ENCODE measurements at places on chromosomes 7 and 10. TPM values are rescaled to one million over a fixed set of nuclear protein-coding genes. Genes with fewer than 3 reads are reported as not detected.

The MBLAC1 gene
- 2.1 TPM for total RNA-seq

The IDI2 gene
- not detected for total RNA-seq

The CNTNAP2 gene
- total RNA-seq = 0.95 TPM

The CCL24 gene
- 2.2 TPM for total RNA-seq

The DNAJC12 gene
- 0.76 TPM for total RNA-seq

The LRIT2 gene
- total RNA-seq = not detected

The EN2 gene
- not detected for total RNA-seq

The TMEM213 gene
- total RNA-seq = not detected

The VSTM2A gene
- total RNA-seq = not detected

The LDB3 gene
- total RNA-seq = 0.44 TPM

DNA sequence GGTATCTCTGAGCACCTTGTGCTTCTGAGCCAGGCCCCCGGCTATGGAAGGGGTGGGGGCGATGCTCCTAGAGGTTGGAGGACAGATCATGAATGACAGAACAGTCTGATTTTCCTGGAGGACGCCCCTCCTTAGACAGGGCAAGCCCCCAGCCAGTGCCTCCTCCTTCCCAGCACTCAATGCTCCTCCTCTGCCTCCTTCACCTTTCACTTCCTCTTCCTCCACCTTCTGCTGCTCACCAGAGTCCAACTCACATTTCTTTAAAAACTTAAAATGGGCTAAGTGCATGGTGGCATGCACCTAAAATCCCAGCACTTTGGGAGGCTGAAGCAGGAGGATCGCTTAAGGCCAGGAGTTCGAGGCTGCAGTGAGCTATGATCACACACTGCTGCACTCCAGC lies 71.1 kb upstream of the CUX1 start:
- H3K27ac ChIP-seq = no peak overlapping the region
- peaks cover 9% of the 10 kb centered on the region for H3K4me1 ChIP-seq
- H3K27me3 ChIP-seq = no peaks in the 10 kb centered on the region
- DNase-seq = no peak
- H3K36me3 ChIP-seq = no peaks in the 10 kb centered on the region

- no peak overlapping the region for H3K4me3 ChIP-seq
- H3K27me3 ChIP-seq = no peaks in the 10 kb centered on the region
- no peaks in the 10 kb centered on the region for H3K36me3 ChIP-seq
Measured at GRCh38 chr7:21722371-21722770, 179.5 kb downstream of the DNAH11 start.

GRCh38 chr7:107917763-107918651 lies 27.0 kb downstream of the DLD start:
- H3K36me3 ChIP-seq = peaks cover 19% of the 10 kb centered on the region
- H3K27ac ChIP-seq = no peak overlapping the region
- H3K4me1 ChIP-seq = no peaks in the 10 kb centered on the region
- no peaks in the 10 kb centered on the region for H3K27me3 ChIP-seq
- H3K4me3 ChIP-seq = no peak overlapping the region

DNA sequence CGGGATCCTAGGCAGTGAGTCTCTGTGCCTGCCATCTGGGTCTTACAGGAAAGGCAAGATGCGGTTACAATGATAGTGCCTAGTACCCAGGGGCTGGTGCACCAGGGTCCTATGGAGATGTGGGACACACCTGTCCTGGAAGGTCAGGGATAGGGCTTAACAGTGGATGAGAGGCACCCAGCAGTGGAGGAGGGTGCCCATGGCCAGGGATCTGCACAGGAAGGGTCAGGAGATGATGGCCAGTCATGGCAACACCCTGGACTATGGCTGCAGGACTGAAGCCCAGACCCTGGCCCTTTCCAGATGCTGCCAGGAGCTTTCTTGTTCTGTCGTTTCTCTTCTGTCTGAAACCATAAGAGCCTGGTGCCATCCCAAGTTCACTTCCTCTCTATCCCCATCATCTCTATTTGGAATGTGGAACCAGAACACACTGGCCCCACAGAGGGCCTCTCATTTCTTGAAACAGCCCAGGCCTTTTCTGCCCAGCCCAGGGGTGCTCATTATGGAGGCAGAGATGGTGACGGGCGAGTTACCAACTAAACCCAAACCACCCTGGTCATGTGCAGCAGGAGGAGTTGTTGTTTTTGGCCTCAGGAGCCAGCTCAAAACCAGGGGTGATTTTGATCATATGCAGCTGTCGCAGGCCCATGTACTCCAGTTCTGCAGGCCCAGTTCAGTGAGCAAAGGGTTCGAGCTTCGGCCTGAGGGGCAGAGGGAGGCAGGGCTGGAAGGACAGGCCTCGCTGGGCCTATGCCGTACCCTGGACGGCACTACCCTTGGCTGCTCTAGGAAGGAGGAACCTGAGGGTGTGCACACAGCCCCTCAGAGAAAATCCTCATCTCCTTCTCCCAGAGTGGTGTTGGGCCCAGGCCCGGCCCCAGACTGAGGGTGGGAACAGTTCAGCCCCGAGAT lies 52.6 kb upstream of the GDF10 start:
- no peaks in the 10 kb centered on the region for H3K4me1 ChIP-seq
- no peak overlapping the region for H3K4me3 ChIP-seq
- H3K27ac ChIP-seq = no peak overlapping the region
- H3K27me3 ChIP-seq = no peaks in the 10 kb centered on the region
- no peak for DNase-seq
- no peaks in the 10 kb centered on the region for H3K36me3 ChIP-seq

GRCh38 chr7:12731214-12731656 lies 43.8 kb downstream of the ARL4A start:
- DNase-seq = no peak
- H3K4me1 ChIP-seq = peaks cover 36% of the 10 kb centered on the region
- H3K36me3 ChIP-seq = no peaks in the 10 kb centered on the region
- peak overlapping the region; percentile 53 for H3K27ac ChIP-seq
- H3K4me3 ChIP-seq = no peak overlapping the region
- H3K27me3 ChIP-seq = no peaks in the 10 kb centered on the region

- H3K4me1 ChIP-seq = peaks cover 14% of the 10 kb centered on the region
- no peak overlapping the region for H3K4me3 ChIP-seq
- no peaks in the 10 kb centered on the region for H3K36me3 ChIP-seq
- no peak for DNase-seq
- H3K27me3 ChIP-seq = no peaks in the 10 kb centered on the region
Measured at GRCh38 chr10:1402816-1403507, 334.4 kb downstream of the ADARB2 start.

- DNase-seq = no peak
- no peaks in the 10 kb centered on the region for H3K36me3 ChIP-seq
- H3K27me3 ChIP-seq = no peaks in the 10 kb centered on the region
- H3K4me3 ChIP-seq = no peak overlapping the region
Measured at GRCh38 chr7:37730501-37730900, 46.9 kb downstream of the GPR141 start.

- H3K27me3 ChIP-seq = no peaks in the 10 kb centered on the region
- no peaks in the 10 kb centered on the region for H3K36me3 ChIP-seq
Measured at GRCh38 chr10:14616955-14617730, 157.6 kb downstream of the FAM107B start.

- no peak overlapping the region for H3K27ac ChIP-seq
- DNase-seq = no peak
- no peak overlapping the region for H3K4me3 ChIP-seq
Measured at GRCh38 chr7:3950249-3950648, 649.2 kb downstream of the SDK1 start.

DNA sequence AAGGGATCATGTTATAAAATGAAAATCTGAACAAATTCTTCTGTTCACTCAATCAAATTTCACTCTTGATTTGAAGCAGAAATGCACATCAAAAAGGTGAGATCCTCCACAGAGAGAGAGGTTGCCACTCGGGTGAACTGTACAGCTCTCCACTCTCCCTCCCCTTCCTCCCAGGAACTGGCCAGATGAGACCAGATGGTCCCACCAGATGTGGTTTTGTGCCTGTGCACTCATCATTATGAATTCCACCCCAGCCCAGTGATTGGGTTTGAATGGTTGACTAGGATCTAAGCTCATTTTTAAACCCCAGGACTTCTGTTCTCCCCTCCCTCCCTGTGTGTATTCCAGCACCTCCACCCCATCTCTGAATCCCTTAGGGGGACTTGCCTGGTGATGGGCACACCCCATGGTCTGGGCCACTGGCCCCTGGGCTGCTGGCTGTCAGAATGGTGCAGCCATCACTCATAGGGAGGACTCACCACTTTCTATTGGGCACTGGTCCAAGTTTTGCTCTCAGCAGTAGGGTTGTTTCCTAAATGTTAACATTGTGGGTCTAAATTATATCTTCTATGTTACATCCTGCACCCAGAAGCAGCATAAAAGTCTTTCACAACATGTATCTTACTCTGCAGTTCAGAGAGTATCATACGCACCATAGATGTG lies 393.1 kb downstream of the TNS3 start:
- DNase-seq = no peak
- no peak overlapping the region for H3K27ac ChIP-seq
- no peaks in the 10 kb centered on the region for H3K27me3 ChIP-seq
- no peaks in the 10 kb centered on the region for H3K4me1 ChIP-seq
- H3K4me3 ChIP-seq = no peak overlapping the region

GRCh38 chr7:100486111-100486636 lies 2.4 kb downstream of the NYAP1 start:
- H3K27me3 ChIP-seq = no peaks in the 10 kb centered on the region
- H3K4me3 ChIP-seq = no peak overlapping the region
- no peaks in the 10 kb centered on the region for H3K36me3 ChIP-seq
- peaks cover 7% of the 10 kb centered on the region for H3K4me1 ChIP-seq
- DNase-seq = no peak
- peak overlapping the region; percentile 9 for H3K27ac ChIP-seq

- peaks cover 56% of the 10 kb centered on the region for H3K4me1 ChIP-seq
- no peak for DNase-seq
- H3K27me3 ChIP-seq = no peaks in the 10 kb centered on the region
- no peaks in the 10 kb centered on the region for H3K36me3 ChIP-seq
Measured at GRCh38 chr10:74867351-74867750, 41.0 kb downstream of the KAT6B start.

GRCh38 chr10:5453749-5454489 lies 41.6 kb downstream of the NET1 start:
- H3K27me3 ChIP-seq = no peaks in the 10 kb centered on the region
- no peak overlapping the region for H3K27ac ChIP-seq
- no peak overlapping the region for H3K4me3 ChIP-seq

DNA sequence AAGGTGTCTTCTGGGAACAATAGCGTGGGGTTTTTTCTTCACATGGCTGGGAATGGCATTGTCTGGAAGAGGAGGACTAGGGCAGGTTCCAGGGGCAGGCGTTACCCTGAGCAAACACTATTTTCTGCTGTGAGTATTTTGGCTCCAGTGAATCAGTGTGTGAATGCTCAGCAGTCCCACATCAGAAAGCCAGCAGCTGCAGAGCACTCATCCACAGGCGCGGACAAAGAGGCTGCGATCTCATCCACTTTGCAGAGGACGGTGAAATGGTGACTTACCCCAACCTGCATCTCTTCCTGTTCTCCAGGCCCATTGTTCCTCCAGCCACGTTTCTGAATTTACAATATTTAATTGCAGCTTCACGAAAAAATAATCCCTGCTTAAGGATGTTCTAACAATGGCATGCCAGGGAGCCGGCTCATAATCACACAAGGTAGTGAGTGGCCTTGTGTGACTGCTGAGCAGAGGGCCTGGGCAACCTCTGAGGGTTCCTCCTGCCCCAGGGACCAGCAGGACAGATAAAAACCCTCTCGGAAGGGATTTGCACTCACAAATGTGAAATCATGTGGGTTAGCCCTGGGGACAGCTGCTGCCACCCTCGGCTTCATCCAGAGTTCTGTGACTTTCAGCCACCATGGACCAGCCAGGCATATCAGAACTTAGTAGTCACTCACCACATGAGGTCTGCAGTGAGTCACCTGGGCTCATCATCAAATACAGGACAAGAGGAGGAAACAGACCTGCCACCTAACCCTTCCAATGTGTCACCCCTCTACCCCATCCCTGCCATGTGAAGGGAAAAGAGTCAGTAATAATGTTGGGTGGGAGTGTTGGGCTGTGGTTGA lies 65.0 kb upstream of the EN2 start:
- H3K27me3 ChIP-seq = no peaks in the 10 kb centered on the region
- H3K4me3 ChIP-seq = no peak overlapping the region
- no peaks in the 10 kb centered on the region for H3K4me1 ChIP-seq
- H3K36me3 ChIP-seq = no peaks in the 10 kb centered on the region

DNA sequence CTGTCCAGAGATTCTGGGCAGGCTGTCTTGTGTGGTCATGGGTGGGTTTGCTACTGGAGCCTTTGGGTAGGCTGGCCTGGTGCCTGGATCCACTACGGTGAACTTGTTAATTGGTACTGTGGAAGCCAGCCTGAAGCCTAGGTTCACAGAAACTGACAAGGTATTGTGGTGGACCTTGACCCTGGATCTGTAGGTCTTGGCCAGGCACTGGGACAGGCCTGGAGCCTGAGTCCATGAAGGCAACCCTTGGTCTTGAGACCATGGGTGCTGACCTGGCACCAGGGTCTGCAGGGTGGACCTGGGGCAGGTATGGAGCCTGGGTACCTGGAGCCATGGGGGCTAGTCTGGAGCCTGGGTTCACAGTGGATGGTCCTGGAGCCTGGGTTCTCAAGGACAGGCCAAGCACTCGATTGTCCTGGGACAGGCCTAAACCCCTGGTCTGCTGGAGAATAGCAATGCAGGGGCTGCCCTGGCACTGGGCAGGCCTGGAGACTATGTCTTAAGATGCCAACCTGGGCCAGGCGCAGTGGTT lies 85.8 kb downstream of the CCDC3 start:
- no peaks in the 10 kb centered on the region for H3K36me3 ChIP-seq
- no peak for DNase-seq
- no peak overlapping the region for H3K4me3 ChIP-seq
- no peaks in the 10 kb centered on the region for H3K27me3 ChIP-seq
- peaks cover 4% of the 10 kb centered on the region for H3K4me1 ChIP-seq

DNA sequence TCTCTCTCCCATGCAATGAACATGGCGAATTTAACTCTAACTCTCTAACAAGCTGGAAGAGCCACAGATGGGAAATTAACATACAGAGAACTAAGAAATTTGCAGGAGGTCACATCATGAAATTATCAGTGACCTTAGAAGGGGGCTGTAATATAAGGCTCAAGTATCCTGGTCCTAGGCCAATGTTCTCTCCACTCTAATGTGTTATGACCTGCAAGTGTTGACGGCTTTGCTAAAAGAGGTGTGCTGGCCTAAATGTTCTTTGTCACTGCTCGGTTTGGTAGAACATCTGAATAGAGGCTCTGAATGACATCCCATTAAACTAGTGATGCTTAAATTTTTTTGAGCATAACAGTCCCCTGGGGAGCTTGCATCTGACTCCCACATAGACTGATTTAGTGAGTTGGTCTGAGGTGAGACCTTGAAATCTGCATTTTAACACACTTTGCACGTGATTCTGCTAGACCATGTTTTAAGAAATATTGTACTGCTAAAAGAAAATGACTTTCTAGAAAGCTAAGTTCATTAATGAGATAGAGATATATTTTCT lies 129.3 kb downstream of the GFRA1 start:
- no peak overlapping the region for H3K27ac ChIP-seq
- H3K4me3 ChIP-seq = no peak overlapping the region
- no peaks in the 10 kb centered on the region for H3K36me3 ChIP-seq
- no peak for DNase-seq

DNA sequence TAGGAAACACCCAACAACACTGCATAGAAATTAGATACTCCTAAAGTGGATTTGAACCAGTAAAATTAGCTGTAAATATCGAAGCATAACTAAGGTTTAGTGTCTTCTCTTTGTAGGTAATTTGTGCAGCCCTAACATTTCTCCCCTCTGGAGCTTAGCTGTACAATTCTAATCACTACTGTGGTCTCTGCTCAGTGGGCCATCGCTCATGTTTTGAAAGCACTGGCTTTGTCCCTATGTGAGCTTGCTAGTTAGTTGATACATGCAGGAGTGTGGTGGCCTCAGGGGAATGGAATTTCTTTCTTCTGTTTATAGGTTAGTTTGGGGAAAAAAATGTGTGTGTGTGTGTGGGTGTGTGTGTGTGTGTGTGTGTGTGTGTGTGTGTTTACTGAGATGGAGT lies 373.1 kb downstream of the DPP6 start:
- H3K27me3 ChIP-seq = no peaks in the 10 kb centered on the region
- no peak for DNase-seq
- no peak overlapping the region for H3K27ac ChIP-seq
- no peaks in the 10 kb centered on the region for H3K36me3 ChIP-seq

Data from esophagus squamous epithelium (tissue), 5 donors.